Left forelimb (tissue), 1 donor: ENCODE measurements at places on chromosomes 2 and 18.

GRCh38 chr2:85917887-85918795, 29.4 kb upstream of the ST3GAL5 start:
- no peak for DNase-seq

GRCh38 chr2:196259507-196260481, 88.4 kb upstream of the STK17B start:
- DNase-seq = no peak

- DNase-seq = no peak
Measured at GRCh38 chr2:88599527-88599926, 27.7 kb downstream of the EIF2AK3 start.

DNA sequence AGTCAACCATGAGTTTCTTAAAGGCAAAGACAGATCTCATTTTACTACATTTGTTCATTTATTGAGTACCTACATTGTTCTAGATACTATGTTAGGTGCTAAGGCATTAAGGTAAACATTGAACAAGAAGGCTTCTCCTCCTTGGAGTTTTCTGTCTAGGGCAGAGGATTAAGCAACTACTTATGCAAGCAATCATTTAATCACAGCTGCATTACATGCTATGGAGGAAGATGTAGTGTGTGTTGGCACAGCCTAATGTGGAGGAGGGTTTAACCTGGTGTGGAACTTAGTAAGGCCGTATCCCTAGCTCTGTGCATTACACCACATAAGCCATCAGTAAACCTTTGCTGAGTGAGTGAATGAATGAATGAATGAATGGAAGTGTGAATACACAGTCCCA, 106.5 kb upstream of the MAP3K20 start:
- DNase-seq = no peak

- no peak for DNase-seq
Measured at GRCh38 chr2:69564604-69565003, 78.9 kb downstream of the AAK1 start.

GRCh38 chr2:173858291-173858731, 106.9 kb downstream of the SP3 start:
- no peak for DNase-seq

GRCh38 chr2:73933194-73933593, 6.5 kb downstream of the DGUOK start:
- DNase-seq = no peak

- DNase-seq = no peak
Measured at GRCh38 chr2:80053522-80054345, 250.8 kb downstream of the LRRTM1 start.

DNA sequence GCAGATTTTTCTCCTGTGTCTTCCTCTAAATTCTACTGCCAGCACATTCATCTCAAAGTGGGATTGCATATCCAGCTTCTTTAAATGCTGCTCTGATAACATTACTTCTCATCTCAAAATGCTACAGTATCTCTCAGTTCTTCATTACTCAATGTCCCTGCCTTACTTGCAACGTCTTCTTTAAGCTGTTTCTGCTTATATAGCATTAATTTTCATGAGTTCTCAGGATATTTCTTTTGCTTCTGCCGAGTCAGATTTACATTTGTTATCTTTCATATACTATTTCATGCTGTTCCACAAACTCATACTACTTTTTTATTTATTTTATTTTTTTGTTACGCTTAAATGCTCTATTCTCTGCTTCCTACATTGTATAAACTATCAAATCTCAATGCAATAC, 1223.5 kb upstream of the FAM98A start:
- no peak for DNase-seq

GRCh38 chr2:229780856-229781773, 66.8 kb upstream of the DNER start:
- DNase-seq = no peak

DNA sequence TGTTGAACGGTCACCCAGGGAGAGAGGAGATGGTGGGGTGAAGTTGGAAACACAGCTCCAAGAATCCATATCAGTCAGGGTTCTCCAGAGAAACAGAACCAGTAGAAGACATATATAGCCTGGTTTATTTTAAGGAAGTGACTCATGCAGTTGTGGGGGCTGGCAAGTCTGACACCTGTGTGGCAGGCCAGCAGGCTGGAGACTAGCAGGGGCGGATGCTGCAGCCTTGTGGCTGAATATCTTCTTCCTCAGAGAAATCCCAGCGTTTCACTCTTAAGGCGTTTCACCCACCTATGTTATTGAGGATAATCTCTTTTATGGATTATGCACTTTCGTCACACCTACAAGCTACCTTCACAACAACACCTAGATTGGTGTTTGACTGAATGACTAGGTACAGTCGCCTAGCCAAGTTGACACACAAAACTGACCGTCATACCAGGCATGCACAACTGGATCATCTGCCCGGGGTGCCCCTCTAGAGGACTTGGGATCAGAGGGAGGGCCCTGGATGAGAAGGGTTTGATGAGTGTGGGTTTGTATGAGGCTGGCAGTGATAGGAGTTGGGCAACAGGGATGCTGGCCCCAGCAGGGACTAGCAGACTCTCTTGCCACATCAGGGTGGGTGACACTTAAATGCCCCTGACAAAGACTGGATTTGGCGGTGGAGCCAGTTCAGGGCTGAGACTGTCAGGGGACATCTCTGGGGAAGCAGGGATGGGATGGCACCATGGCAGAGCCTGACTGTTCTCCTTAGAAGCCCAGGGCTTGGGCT, 23.4 kb downstream of the MROH2A start:
- no peak for DNase-seq

DNA sequence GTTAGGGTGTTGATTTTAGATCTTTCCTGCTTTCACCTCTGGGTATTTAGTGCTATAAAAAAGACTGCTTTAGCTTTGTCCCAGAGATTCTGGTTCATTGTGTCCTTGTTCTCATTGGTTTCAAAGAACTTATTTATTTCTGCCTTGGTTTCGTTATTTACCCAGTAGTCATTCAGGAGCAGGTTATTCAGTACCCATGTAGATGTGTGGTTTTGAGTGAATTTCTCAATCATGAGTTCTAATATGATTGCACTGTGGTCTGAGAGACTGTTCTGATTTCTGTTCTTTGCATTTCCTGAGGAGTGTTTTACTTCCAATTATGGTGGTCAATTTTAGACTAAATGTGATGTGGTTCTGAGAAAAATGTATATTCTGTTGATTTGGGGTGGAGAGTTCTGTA, 167.1 kb upstream of the KYNU start:
- DNase-seq = no peak

- no peak for DNase-seq
Measured at GRCh38 chr2:135676031-135676430, 65.6 kb upstream of the UBXN4 start.

- DNase-seq = no peak
Measured at GRCh38 chr18:44803019-44803650, 122.4 kb downstream of the SETBP1 start.

DNA sequence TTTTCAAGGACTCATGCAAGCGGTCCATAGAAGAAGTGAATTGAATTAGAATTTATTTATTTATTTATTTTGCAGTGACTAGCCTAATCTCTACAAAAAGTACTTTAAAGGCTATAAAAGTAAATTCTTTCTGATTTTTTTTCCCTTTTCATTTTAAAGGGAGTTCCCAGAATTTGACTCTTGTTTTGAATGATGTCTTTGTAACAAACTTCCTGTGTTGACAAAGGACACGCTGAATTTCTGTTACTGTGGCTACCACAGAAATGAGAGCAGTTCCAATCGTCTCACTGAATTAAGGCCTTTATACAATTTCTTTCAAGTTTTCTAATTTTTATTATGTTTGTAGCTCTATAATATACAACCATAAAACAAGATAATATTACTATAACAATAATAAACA, 46.3 kb upstream of the LPIN2 start:
- no peak for DNase-seq

DNA sequence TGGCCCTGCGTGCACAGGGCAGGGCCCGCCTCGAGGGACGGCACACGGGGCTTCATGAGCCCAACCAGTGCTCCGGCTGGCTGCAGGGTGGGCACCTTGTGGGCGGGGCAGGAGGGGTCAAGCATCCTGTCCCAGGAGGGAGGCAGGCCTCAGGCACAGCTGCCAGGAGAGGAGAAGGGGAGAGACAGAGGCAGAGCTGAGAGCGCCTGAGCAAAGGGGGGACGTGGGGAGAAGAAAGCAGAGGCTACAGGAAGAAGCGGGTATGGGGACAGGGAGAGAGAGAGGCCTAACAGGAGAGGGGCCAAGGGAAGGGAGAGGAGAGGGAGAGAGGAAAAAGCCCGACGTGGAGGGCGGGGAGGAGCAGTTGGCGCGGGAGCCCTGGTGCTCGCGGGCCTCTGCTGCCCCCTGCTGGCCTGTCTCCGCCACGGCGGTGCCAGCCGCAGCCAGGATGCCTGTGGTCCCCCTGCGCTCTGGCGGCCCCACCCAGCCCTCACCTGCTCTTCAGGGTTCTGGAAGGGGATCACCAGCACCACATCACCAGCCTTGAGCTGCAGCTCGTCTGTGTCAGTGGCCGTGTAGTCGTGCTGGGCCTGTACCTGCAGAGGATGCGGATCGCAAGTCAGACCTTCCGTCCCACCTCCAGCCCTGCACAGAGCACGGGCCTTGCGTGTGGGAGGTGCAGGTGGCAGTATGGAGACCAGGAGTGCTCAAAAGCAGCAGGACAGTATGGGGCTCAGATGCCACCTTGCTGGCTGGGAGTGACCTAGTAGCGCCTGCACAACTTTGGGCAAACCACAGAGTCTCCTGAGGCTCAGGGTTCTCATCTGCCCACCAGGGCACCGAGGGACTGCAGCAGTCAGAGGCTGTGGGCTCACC, 56.8 kb downstream of the BIN1 start:
- DNase-seq = peak; percentile 85

DNA sequence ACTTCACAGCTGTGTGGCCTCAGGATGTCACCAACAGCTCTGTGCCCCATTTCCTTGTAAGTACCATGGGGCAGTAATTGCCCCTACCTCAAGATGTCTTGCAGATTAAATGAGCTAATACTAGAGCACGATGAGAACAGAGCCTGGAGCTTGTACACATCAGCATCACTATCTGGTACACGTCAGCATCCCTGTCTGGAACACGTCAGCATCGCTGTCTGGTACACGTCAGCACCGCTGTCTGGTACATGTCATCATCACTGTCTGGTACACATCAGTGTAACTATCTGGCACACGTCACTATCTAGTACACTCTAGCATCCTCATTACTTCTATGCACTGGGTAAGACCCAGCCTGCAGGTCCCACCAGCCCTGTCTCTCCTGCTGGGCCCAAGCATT, 37.2 kb downstream of the AQP12A start:
- DNase-seq = no peak

GRCh38 chr18:47484068-47484467, 232.6 kb upstream of the SKOR2 start:
- no peak for DNase-seq

DNA sequence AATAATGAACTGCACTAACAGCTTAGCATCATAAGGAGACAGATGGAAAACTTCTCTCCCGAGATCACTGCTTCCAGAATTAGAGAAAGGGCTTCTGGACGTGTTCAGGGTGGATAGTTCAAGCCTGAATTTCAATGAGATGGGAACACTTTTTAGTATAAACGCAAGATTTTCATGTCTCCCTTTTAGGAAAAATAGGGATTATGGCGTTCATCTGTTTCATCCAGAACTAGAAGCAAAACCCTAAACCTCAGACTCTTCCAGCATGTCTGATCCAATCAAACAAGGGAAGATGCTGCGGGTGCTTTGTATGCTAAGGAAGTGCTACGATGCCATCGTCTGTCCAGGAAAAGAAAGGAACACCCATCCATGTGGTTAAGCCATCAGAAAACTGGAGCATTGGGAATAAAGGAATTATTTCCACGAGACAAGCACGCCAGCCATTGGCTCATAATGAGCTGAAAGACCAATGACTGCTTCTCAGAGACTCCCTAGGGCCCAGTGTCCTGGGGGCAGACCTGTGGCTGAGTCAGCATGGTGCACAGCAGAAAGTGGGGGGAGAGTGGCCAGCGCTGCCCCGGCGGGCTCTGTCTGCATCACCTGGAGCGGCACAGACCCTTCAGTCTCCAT, 65.9 kb upstream of the AFF3 start:
- no peak for DNase-seq

DNA sequence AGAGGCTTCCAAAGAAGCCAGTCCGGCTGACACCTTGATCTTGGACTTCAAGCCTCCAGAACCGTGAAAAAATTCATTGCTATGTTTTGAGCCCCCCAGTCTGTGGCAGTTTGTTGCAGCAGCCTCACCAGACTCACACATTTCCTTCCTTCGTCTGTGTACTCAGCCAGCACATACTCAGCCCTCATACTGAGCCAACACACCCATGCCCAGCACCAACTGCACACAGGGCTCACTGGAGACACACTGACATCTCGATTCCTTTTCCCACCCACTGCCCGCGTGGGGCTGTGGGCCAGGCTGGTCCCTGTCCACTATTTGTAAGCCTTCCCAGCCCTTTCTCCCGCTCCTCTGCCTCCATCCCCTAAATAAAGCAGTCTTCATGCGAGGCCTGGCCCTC, 24.1 kb upstream of the NMUR1 start:
- DNase-seq = no peak

DNA sequence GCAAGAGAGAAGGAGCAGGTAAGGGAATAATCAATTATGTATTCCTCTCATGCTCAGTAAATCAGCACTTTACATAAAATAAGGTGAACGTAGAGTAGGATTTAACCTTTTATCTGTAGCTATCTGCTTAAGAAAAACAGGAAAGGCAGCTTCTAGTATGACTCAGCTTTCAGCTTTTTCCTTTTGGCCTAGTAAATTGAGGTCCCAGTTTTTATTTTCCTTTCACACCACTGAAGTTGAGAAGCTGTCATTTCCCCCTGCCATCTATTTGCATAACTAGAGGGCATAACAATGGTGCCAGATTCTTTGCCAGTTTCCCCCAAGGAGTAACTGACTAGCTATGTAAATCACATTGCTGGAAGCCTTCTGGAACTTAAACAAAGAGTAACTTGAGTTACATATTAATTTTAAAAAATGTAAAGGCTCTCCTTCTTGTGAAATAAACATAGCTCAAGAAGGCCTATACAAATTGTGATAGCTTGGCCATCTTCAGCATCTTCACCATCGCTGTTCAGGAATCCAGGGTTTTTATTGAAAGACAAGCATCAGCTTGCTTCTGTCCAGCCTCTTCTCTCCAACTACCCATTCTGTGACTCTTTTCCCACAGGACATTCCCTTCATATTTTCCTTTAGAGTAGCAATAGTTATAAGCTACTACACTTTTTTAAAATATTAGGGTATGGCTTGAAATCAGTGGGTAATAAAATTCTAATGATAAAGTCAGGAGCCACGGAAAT, 97.0 kb downstream of the KYNU start:
- DNase-seq = no peak

DNA sequence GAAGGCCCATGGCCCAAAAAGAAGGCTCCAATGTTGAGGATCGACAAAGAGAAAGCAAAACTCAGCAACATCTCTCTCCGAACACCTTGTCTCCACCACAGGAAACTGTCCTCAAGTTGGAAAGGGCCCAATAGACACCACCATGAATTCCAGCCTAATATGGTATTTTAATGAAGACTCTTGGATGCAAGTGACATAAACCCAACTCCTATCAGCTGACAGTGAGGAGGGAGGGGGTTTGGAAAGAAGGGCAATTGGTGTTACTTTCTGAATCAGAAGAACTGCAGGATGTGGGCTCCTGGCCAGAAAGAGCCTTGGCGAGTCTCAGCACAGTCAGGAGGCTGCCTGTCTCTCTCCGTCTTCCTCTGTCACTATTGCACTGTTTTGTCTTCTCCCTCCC, 40.3 kb upstream of the SIGLEC15 start:
- DNase-seq = no peak

- peak; percentile 91 for DNase-seq
Measured at GRCh38 chr2:127106991-127107621, at the start of gene BIN1. Gene BIN1, minus strand, starts transcription at chr2:127107154. Its CDS starts 211 bp downstream, at chr2:127106943.

- no peak for DNase-seq
Measured at GRCh38 chr2:44290261-44290660, 15.0 kb downstream of the SLC3A1 start.
